ENCODE measurements at places on chromosomes 2 and 18.
A peak's percentile ranks its signal among the peaks of the same experiment; 100 is the strongest.

GRCh38 chr18:9735238-9735637 lies 27.1 kb downstream of the RAB31 start:
- no peak for DNase-seq
- no peaks in the 10 kb centered on the region for H3K27me3 ChIP-seq
- H3K4me3 ChIP-seq = no peak overlapping the region
- peaks cover 6% of the 10 kb centered on the region for H3K36me3 ChIP-seq
- no peaks in the 10 kb centered on the region for H3K4me1 ChIP-seq

GRCh38 chr2:196987649-196988364 lies 61.3 kb upstream of the PGAP1 start:
- peak overlapping the region; percentile 77 for H3K27ac ChIP-seq
- no peaks in the 10 kb centered on the region for H3K4me1 ChIP-seq
- no peaks in the 10 kb centered on the region for H3K27me3 ChIP-seq

DNA sequence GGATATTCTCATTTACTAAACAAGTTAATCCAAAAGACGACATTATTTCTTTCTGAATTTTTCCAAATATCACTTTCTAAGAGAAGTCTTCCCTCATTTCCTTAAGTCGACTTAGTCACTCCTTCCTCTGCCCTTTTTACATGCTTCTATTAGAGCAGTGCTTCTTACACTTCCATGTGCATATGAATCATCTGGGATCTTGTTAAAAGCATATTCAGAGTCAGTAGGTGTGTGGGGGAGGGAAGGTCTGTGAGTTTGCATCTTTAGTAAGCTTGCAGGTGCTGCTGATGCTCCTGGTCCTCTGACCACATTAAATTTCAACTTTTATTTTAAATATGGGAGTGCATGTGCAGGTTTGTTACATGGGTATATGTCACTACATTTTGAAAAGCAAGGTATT lies 582.6 kb downstream of the NRXN1 start:
- no peak for DNase-seq
- H3K27me3 ChIP-seq = no peaks in the 10 kb centered on the region
- H3K36me3 ChIP-seq = no peaks in the 10 kb centered on the region
- no peak overlapping the region for H3K4me3 ChIP-seq
- no peaks in the 10 kb centered on the region for H3K4me1 ChIP-seq

DNA sequence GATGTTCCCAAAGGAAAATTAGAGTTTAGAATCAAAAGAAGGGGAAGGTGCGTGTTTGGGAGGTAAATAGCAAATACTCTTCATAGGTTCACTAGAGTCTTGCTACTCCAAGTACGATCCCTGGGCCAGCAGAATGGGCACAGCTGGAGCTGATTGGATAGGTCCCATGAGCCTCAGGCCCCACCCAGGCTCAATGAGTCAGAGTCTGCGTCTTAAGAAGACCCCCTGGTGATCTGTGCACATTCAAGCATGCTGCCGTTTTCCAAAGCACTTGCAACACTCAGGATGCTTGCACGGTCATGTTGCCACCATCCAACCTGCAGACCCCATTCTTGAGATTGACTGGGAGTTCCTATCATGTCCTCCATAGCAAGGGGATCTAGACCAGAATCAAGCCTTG lies 40.5 kb downstream of the ABCG8 start:
- DNase-seq = no peak
- H3K27me3 ChIP-seq = no peaks in the 10 kb centered on the region
- H3K36me3 ChIP-seq = no peaks in the 10 kb centered on the region
- no peak overlapping the region for H3K27ac ChIP-seq
- no peak overlapping the region for H3K4me3 ChIP-seq
- no peaks in the 10 kb centered on the region for H3K4me1 ChIP-seq

DNA sequence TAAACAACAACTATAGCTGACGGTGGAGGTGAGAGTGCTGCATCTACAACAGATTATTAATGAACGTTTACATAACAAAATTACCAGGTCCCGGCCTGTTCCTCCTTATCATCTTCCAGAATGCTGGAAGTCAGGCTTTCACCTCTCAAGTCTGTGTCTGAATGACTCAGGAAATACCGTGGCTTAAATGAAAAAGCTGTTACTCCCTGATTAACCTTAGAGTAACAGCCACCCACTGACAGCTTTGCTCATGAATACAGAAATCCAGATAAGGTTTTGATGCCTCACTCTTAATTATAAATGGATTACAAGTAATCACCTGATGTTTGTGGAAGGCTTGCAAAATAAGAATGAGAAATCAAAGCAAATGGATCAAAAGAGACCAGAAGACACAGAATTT lies 885.3 kb upstream of the CELF4 start:
- H3K4me3 ChIP-seq = no peak overlapping the region
- H3K4me1 ChIP-seq = no peaks in the 10 kb centered on the region
- no peaks in the 10 kb centered on the region for H3K36me3 ChIP-seq
- DNase-seq = no peak

DNA sequence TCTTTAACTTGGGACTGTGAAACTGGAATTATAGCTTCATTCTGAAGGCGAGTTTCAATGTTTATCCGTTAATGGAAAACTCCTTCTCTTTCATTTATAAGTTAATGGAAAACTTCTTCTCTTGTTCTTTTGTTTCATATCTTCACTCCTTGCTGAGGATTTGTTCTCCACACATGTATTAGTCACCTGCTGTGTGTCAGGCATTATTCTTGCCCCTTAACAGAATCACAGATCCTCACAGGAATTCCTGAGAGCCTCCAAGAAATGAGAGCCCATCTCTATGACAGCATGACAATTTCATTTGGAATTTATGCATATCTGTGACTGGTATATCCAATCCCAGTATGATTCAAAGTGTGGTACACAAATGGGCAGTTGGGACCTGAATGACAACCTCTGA lies 545.8 kb downstream of the BCL11A start:
- H3K4me1 ChIP-seq = no peaks in the 10 kb centered on the region
- no peak for DNase-seq
- H3K27me3 ChIP-seq = no peaks in the 10 kb centered on the region
- H3K4me3 ChIP-seq = no peak overlapping the region
- no peaks in the 10 kb centered on the region for H3K36me3 ChIP-seq

DNA sequence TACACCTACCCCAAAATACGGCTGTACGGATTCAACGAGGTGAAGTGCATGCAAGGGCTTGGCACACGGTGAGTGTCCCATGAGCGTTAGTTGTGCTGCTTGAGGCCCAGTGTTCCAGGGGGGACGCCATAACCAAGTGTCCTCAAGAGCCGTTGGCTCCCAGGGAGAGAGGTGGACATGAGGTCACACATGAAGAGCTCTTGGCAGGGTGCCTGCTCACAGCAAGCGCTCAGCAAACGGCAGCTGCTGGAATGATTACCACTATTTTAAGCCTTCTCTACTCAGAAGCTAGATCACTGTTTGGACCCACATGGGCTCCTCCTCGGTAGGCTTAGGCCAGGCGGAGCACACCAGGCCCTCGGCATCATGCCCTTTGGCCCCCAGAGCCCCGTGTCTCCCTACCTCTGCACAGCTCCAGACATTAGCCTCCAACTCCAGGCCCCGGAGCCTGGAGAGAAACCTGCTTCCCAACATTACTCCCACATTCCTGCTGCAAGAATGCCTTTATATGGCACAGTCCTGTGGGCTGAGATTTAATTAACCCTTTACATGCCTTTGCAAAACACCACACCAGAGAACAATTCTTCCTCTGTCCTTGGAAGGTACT lies 68.4 kb upstream of the PPP1CB start:
- no peaks in the 10 kb centered on the region for H3K27me3 ChIP-seq
- H3K4me1 ChIP-seq = peaks cover 30% of the 10 kb centered on the region
- no peaks in the 10 kb centered on the region for H3K36me3 ChIP-seq

- H3K4me1 ChIP-seq = no peaks in the 10 kb centered on the region
- no peaks in the 10 kb centered on the region for H3K27me3 ChIP-seq
- DNase-seq = no peak
- no peaks in the 10 kb centered on the region for H3K36me3 ChIP-seq
Measured at GRCh38 chr2:64177315-64177714, 33.1 kb upstream of the PELI1 start.

DNA sequence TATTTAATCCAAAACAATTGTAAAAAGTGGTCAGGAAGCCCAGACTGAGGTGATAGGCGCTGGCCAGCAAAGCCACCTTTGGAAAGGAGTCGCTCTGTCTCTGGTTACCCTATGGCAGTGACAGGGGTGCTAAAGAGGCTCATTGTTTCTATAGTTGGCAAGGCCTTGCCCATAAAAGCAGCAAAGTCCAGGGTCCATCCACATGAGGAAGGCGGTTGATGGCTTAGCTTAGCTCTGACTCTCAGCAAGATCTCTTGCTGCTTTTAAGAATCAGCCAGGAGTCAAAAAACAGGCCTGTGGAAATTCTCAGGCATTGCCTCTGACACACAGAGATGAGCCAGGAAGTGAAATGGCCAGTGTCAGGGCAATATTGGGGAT lies 57.8 kb upstream of the CYP26B1 start:
- no peak for DNase-seq
- peak overlapping the region; percentile 2 for H3K27ac ChIP-seq
- no peak overlapping the region for H3K4me3 ChIP-seq
- no peaks in the 10 kb centered on the region for H3K36me3 ChIP-seq
- H3K27me3 ChIP-seq = no peaks in the 10 kb centered on the region
- peaks cover 9% of the 10 kb centered on the region for H3K4me1 ChIP-seq

- H3K27me3 ChIP-seq = no peaks in the 10 kb centered on the region
- no peak overlapping the region for H3K4me3 ChIP-seq
- H3K4me1 ChIP-seq = no peaks in the 10 kb centered on the region
- DNase-seq = no peak
Measured at GRCh38 chr2:104752504-104752903, 101.4 kb upstream of the POU3F3 start.

DNA sequence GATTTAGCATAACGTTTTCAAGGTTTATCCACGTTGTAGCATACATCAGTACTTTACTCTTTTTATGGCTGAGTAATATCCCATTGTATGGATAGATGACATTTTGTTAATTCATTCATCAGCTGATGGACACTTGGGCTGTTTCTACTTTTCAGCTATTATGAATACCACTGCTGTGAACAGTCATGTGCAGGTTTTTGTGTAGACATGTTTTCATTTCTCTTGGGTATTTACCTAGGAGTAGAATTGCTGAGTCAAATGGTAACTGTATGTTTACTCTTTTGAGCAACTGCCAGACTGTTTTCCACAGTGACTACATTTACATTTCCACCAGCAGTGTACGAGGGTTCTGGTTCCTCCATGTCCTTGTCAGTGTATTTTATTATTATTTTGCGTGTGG lies 33.9 kb downstream of the COX7A2L start:
- DNase-seq = no peak
- H3K4me1 ChIP-seq = no peaks in the 10 kb centered on the region
- no peak overlapping the region for H3K4me3 ChIP-seq
- no peaks in the 10 kb centered on the region for H3K27me3 ChIP-seq
- H3K27ac ChIP-seq = no peak overlapping the region
- H3K36me3 ChIP-seq = peaks cover 6% of the 10 kb centered on the region

DNA sequence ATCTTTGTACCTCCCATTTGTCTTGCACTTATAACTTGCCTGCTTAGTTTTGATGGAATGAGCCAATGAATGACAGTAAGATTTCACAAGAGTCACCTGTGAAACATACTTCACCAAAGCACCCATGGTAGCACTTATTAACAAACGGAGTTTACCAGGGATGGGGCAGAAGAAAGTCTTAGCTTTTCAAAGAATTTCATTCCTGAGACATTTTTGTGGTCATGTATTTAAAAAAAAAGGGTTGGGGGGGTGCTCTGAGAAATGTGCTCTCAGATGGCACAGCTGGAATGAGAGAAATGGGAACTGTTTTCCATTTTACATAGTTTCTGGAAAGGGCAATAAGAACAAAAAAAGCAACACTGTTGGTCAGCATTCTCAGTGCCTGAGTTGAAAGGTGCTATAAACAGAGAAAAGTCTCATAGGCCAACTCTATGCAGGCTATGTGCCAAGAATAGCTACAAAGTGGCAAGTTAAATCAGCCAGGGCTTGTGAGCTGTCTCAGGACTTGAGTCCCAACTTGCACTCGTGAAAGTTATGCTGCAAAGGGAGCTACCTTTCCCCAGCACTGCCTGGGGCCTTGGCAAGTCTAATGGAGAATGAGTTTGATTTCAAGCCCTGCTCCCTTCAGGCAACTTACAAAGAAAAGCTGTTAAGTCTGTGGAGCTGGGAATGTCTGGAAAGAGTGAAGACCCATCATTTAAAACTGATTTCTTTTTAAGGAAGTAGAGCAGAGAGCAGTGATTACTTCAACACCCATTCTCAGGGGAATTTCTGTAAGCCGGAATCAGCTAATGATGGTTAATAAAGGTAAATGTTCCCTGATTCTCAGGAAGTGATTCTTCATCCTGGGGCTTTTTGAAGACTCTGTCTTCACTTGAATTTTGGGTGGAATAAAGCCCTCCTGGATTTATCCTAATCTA lies 170.6 kb downstream of the SLC8A1 start:
- H3K27me3 ChIP-seq = no peaks in the 10 kb centered on the region
- H3K27ac ChIP-seq = peak overlapping the region; percentile 67
- H3K4me1 ChIP-seq = no peaks in the 10 kb centered on the region
- H3K4me3 ChIP-seq = no peak overlapping the region
- H3K36me3 ChIP-seq = no peaks in the 10 kb centered on the region

- no peaks in the 10 kb centered on the region for H3K4me1 ChIP-seq
- no peaks in the 10 kb centered on the region for H3K36me3 ChIP-seq
- DNase-seq = no peak
- H3K4me3 ChIP-seq = no peak overlapping the region
Measured at GRCh38 chr2:33051586-33052360, 105.0 kb downstream of the LTBP1 start.

DNA sequence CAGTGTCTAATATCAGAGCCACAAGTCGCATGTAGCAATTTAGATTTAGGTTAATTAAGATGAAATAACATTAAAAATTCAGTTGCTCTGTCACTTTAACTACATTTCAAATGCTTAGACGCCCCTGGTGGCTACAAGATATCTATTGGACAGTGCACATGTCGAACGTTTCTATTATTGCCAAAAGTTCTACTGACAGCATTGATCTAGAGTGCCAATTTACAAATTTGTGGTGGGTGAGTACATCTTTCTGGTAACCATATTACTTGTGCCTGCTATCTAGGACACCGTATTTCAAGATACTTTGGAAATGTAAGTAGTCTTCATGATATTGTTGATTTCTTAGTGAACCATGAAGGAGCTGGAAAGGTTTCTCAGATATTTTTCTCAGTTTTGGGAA lies 20.2 kb downstream of the PIK3C3 start:
- no peak overlapping the region for H3K4me3 ChIP-seq
- no peaks in the 10 kb centered on the region for H3K27me3 ChIP-seq
- H3K27ac ChIP-seq = no peak overlapping the region
- H3K4me1 ChIP-seq = no peaks in the 10 kb centered on the region
- DNase-seq = no peak

DNA sequence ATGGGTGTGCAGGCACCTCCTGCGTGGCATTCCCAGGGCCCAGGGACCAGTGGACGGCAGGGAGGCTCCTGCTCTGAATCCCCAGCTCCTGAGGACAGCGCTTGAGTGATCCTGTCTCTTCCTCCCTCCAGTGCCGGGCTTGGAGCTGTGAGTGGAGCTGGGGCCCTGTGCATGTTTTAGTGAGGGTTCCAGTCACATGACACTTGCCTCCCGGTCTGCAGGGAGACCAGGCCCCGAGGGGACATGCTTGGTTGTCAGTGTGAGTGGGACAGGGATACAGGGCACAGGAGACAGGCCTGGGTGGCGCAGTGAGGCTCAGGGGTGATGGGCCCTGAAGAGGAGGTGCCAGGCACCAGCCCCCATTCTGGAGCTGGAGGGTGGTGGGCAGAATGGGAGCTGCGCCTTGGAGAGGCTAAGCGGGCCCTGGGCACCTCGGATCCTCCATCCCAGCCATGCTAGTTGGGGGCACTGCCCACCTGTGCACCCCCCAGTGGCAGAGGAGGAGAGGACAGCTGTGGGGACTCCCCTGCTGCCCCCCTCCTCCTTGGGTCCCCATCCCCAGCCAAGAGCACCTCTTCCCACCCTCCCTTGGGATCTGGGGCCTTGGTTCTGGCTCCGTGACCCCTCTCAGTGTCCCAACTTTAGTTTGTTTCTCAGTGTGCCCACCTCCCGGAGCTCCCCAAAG lies 12.0 kb downstream of the ARHGEF4 start:
- no peak overlapping the region for H3K4me3 ChIP-seq
- H3K4me1 ChIP-seq = no peaks in the 10 kb centered on the region
- no peak overlapping the region for H3K27ac ChIP-seq
- H3K27me3 ChIP-seq = no peaks in the 10 kb centered on the region

Data from ascending aorta (tissue), 2 donors.